A549 treated with Hydrocortisone at 1 μM for 4 hours (cell line): ENCODE measurements at places on chromosomes 2 and 18. TPM values are rescaled to one million over a fixed set of nuclear protein-coding genes. Genes with fewer than 3 reads are reported as not detected.

The PPM1G gene
- 152 to 168 TPM (median 161 TPM) in 5 replicates for total RNA-seq

The UGT1A4 gene
- 0.06 to 0.16 TPM (median 0.10 TPM) in 4 of 5 replicates, not detected in the other for total RNA-seq

The WNT10A gene
- 0.06 to 0.12 TPM (median 0.09 TPM) in 4 of 5 replicates, not detected in the other for total RNA-seq

The DNAJC5G gene
- not detected in 5 replicates for total RNA-seq

The CBLN2 gene
- total RNA-seq, result 0.07 to 0.25 TPM (median 0.18 TPM) in 5 replicates
